Astrocyte (in vitro differentiated cells and primary cell): ENCODE measurements at places on chromosomes 16 and 17.

GRCh38 chr17:78263063-78263735 lies 31.8 kb downstream of the TMEM235 start:
- no peak for DNase-seq

DNA sequence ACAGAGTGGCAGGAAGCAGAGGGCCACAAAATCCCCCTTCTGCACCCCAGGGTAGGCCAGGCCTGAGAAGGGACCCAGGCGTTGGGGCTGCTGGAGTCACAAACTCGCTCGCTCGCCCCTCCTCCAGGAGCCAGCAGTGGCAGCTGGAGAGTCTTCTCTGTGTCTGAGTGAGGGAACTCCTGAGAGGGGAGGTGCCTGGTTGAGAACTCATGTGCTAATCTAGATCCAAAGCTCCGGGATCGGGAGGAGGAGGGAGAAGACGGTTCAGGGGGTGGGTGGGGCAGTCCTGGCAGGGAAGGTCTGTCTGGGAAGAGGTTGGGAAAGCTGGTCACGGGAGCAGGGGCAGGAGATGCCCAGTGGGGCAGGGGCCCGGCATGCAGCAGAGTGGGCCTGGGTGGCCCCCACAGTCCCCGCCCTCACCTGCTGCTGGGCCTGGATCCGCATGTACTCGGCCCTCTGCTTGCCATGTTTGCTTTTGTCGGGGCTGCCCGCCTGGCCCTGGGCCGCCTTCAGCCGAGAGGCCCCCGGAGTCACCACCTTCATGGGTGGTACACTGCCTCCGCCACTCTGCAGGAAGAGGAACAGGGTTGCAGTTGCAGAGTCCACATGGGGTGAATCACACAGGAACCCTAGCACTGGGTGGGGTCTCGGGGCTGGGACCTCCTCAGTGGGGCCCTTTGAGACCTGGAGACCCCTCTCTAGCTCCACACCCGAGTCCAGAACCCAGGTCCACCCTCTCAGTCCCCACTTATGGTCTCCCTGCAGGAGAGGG lies 62.2 kb downstream of the SRCIN1 start:
- DNase-seq = no peak

DNA sequence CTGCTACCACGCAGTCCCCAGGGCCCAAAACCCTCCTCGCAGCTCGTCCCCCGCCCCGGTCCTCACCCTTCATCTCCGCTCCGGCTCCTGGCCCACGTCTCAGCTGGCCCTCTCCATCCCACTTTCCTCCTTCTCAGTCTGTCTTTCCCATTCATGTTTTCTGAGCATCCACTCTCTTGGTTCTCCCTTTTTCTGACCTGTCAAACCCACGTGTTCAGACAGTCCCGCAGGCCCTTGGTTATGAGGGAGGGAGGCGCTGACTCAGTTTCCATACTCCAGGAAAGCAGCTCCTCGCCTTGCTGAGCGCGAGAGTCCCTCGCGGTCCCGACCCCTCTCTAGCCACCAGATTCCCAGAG lies 392 bp upstream of the HID1 start:
- DNase-seq = no peak

- DNase-seq = no peak
Measured at GRCh38 chr16:80594756-80595155, 54.0 kb downstream of the DYNLRB2 start.

DNA sequence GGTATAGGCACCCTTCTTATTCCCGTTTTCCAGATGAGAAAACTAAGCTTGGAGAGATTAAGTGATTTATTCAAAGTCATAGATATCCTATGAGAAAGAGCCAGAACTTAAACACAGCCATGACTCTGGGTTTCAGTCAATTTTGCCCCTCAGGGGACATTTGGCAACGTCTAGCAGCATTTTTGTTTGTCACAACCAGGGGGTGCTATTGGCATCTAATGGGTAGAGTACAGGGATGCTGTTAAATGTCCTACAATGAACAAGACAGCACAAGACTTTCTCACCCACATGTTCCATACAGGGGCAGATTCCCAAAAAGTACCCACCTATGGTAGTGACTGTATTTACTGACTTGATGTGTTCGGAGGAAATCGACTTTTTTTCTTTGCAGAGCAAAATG lies 4.8 kb upstream of the SHISA9 start:
- DNase-seq = peak; percentile 4

DNA sequence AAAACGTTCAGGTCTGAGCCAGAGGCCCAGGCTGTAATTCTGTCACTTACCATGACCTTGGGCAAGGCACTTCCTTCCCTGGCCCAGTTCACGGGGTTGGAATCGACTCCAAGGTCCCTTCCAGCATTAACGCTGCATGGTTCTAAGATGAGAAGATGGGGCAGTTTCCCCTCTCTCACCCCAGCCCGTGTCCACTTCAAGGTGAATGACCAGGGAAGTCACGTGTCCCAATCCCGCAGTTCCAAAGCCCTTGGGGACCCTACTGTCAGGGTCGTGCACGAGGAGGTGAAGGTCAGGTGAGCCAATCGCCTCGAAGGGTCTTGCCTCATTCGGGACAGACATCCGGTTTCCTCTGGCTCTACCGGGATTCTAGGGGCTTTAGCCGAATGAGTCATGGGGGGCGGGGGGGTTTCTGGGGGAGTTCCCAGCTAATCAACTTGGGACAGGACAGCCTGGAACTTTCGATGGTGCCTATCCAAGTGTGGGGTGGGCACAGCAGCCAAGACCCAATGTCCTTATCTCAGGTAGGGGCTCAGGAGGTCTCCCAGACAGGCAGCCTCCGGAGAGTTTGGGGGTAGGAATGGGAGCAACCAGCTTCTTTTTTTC lies 762 bp upstream of the CSF3 start:
- no peak for DNase-seq

- no peak for DNase-seq
Measured at GRCh38 chr17:29618272-29619065, 4.2 kb downstream of the CORO6 start.
